ENCODE measurements at places on chromosomes 11 and 22.
A peak's percentile ranks its signal among the peaks of the same experiment; 100 is the strongest.

GRCh38 chr11:35594680-35595079 lies 23.6 kb upstream of the FJX1 start:
- no peak for DNase-seq

GRCh38 chr11:103898065-103898464 lies 138.4 kb upstream of the DDI1 start:
- no peak for DNase-seq

DNA sequence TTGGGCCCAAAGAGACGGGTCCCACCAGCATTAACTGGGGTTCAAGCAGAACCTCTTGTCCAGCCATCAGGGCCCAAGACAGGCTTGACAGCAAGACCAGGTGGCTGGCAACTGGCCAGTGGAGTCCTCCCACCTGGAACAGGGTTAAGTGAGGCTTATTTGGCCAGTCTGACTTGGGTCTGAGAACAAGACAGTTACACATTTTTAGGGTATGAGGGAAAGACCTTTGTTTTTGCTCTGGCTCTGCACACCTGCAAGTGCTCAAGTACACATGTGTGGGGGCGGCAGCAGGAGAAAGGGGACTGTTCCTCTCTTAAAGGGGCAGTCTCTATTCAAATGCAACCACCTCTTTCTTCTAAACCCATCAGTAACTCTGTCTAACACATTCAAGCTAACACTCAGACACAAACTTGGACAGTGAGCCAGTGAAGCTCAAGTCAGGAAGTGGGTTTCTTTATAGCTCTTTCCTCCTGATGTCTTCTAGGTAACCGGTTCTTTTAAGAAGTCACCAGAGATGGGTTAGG lies 116.2 kb downstream of the ETS1 start:
- no peak for DNase-seq

- no peak for DNase-seq
Measured at GRCh38 chr11:12723421-12724300, 49.4 kb downstream of the TEAD1 start.

DNA sequence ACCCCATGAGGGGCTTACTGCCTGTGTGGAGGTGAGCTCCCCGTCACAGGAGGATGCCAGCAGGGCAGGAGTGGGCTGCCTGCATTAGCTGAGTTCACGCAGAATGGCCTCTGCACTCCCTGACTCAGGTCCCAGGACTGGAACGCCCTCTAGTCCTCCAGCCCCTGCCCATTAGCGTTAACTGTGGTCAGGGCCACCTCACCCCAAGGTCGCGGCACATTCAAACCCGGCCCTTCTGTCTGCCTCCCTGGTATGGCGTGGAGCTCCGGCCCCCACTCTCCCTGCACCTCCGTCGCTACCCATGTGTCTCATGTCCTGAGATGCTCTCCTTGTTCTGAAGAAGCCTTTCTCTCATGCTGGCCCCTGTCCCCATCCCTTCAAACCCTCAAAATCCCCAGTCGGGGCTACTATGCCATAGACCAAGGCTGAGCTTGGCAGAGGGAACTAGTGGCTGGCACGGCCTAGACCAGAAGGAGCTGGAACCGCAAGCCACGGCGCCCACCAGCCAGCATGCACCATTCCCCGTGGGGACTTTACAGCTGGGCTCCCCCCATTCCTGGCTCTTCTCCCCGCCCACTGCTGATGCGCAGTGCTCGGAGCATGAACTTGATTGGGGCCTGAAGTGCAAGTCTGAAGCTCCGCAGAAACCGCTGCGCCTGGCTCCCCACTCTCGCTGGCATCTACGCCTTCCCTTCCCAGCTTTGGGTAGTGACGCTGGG lies 79.5 kb upstream of the RTL6 start:
- DNase-seq, result no peak

DNA sequence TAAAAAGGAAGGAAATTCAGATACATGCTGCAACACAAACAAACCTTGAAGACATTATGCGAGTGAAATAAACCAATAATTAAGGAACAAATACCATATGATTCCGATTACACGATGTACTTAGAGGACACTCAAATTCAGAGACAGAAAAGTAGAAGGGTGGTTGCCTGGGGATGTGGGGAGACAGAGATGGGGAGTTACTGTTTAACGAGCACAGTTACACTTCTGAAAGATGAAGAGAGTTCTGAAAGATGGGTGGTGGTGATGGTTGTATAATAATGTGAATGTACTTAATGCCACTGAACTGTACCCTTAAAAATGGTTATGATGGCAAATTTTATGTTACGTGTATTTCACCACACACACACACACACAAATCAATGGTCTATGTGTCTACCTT lies 14.7 kb downstream of the ZBTB44 start:
- DNase-seq, result no peak

GRCh38 chr11:515131-515530 lies 8.1 kb upstream of the RNH1 start:
- DNase-seq, result no peak

- DNase-seq, result no peak
Measured at GRCh38 chr11:23423656-23424055, 563.4 kb upstream of the CCDC179 start.

DNA sequence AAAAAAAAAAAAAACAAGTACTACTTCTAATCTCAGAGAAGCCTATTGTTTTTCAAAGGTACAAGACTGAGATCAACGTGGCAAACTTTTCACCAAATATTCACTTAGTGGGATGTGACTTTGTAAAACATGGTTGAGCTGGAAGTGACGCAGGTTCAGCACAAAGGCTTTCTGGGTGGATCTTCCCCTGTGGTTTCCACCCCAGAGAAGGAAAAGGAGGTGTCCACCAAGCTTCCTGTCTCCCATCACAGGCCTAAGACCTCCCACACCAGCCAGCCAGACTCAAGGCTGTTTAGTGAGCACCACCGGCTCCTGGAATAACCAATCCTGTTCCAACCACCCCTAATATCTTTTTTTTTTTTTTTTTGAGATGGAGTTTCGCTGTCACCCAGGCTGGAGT lies 5.7 kb downstream of the TMEM184B start:
- no peak for DNase-seq

GRCh38 chr22:36764641-36765040 lies 11.3 kb downstream of the IFT27 start:
- DNase-seq, result no peak

DNA sequence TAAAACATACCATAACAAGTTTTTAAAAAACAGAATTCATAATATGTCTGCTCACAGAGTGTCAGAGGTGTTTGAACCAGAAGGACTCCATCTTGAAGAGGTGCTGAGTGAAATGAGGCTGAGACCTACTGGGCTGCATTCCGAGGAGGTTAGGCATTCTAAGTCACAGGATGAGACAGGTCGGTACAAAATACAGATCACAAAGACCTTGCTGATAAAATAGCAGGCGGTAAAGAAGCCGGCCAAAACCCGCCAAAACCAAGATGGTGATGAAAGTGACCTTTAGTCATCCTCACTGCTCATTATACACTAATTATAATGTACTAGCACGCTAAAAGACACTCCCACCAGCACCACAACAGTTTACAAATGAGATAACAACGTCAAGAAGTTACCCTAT lies 116.4 kb downstream of the ARHGAP32 start:
- DNase-seq, result no peak

GRCh38 chr11:3855808-3856491 lies 486 bp downstream of the STIM1 start:
- no peak for DNase-seq

GRCh38 chr11:16154715-16155396 lies 201.5 kb downstream of the SOX6 start:
- no peak for DNase-seq

GRCh38 chr11:134647066-134647743 lies 235.2 kb upstream of the B3GAT1 start:
- DNase-seq, result no peak

GRCh38 chr11:25838918-25839625 lies 492.9 kb upstream of the ANO3 start:
- DNase-seq, result no peak

DNA sequence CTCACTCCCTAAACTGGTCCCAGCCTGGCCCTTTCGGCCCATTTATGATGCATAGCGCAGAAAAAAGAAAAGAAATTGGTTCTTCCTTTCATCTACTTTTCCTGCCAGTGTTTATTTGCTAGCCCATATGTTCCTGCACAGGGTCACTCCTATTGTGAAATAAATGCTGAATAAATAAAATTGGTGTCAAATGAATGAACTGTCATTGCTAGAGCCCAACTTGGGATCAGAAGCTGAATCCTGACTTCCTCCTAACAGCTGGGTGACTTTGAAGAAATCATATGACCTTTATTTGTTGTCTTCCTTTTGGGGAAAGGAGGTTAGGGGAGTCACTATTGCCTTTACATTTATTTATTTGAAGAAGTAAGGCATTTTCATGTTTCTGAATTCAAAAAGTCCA lies 92.0 kb downstream of the PRR5L start:
- DNase-seq, result no peak

DNA sequence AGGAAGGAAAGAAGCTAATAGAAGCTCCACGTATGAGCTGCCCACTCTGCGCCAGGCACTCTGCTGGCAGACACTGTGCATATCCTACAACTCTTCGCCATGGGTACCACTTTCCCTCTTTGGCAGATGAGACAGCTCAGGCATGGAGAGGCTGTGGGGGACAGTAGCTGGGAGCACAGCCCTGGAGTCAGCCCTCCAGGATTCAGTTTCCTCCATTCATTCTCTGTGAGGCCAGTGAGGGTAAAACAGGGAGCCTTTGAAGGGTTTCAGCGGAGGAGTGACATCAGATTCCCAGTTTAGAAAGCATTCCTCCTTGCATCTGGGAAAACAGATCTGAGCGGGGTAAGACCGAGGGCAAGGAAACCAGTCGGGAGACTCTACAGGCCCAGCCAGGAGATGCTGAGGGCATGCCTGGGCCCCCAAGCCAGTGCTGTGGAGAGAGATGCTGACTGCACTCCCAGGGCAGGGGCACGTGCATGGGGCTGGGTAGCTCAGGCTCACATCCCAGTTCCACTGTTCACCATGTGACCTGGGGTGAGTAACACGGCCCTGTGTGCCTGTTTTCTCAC lies 58.3 kb upstream of the EMID1 start:
- DNase-seq, result no peak

- no peak for DNase-seq
Measured at GRCh38 chr22:29626497-29627195, 23.2 kb downstream of the NF2 start.

- no peak for DNase-seq
Measured at GRCh38 chr11:93796441-93797231, 12.6 kb downstream of the MED17 start.

DNA sequence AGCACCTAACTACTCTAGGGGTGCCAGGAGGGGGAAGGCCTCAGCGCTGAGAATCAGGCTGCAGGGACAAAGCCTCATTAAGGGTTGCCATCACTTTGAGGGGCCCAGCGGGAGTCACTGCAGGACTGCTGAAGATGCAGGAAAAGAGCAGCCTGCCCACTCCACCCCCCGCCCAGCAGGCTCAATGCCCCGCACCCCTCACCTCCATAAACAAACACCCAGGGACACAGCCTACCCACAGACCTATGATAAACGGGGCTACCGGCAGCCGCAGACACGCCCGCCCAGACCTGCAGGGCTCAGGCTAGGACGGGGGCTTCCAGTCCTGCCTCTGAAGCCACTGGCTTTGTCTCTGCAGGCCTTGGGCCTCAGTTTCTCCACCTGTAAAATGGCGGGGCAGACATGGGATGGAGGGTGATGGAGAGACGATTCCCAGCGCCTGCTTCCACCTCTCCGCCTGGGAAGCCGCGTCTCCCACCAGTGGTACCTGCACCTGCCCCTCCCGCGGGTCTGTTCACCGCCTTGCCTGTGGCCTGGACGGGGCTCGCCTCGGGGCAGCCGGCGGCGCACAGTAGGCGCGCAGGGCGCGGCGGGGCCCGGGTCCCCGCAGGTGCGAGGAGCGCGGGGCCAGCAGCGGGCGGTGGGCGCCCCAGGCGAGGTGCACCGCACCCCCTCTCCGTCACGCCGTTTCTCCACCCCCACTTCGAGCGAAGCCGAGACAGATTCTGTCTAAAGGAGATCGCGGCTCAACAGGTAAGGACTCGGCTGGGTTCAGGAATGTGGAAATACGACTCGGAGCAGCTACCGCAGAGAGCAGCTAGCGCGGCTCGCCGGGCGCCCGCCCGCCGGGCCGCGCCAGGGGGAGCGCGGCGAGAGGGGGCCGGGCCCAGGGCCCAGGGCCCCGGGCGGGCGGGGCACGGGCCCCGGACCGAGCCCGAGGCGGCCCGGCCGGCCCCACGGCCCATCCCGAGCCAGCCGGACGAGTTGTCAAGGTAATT lies 1.5 kb downstream of the WNT7B start:
- no peak for DNase-seq

- peak; percentile 9 for DNase-seq
Measured at GRCh38 chr22:31436132-31436531, 36.7 kb downstream of the DRG1 start.

DNA sequence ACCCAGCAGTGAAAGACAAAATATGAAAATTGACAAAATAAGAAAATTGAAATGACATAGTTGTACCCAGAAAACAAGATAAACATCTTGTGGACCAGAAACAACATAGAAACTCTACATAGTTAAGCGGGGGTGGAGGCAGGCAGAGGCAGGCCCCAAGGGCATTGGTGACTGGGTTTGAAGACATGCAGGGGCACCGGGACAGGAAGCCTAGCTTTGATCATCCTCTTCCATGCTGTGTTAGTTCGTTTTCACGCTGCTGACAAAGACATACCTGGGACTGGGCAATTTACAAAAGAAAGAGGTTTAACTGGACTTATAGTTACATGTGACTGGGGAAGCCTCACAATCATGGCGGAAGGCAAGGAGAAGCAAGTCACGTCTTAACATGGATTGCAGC lies 33.5 kb upstream of the CRTAM start:
- no peak for DNase-seq

DNA sequence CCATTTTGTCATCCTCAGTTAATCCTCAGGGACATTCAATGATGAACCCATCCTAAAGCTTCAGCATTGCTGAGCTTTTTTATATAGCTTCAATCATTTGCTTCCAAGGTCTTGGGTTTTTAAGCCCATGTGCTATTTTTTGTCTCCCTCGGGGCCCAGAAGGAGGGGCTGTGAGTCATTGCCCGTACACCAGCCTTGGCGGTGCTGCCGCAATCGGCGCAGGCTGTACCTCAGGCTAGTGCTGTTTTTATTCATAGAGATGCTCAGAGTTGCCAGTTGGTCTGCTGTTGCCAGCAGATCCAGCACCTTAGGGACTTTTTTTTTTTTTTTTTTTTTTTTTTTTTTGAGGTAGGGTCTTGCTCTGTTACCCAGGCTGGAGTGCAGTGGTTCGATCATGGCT lies 35.5 kb downstream of the ACO2 start:
- no peak for DNase-seq

All from hindlimb muscle (tissue), 1 donor.